ENCODE measurements at places on chromosomes 7 and 10.

GRCh38 chr7:51366930-51367613 lies 50.5 kb upstream of the COBL start:
- no peak for DNase-seq

DNA sequence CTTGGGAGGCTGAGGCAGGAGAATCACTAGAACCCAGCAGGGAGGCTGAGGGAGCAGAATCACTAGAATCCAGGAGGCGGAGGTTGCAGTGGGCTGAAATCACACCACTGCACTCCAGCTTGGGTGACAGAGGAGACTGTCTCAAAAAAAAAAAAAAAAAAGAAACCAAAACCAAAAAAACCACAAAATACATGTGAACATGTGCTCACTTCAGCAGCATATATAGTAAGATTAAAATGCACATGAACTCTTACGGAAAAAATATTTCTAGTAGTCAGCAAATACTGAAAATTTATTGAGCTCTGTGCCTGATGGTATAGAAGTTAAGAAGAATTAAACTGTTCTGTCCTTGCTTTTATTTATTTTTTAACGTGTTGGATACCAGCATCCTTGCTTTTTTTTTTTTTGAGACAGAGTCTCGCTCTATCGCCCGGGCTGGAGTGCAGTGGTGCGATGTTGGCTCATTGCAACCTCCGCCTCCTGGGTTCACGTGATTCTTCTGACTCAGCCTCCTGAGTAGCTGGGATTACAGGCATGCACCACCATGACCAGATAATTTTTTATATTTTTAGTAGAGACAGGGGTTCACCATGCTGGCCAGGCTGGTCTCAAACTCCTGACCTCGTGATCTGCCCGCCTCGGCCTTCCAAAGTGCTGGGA lies 9.6 kb upstream of the ZNF487 start:
- no peak for DNase-seq

- DNase-seq, result peak; percentile 61
These were observed 7.5 kb upstream of the EBF3 start for GRCh38 chr10:129971381-129972144.

GRCh38 chr7:48876087-48876486 lies 48.3 kb upstream of the CDC14C start:
- no peak for DNase-seq

GRCh38 chr10:46233181-46233580 lies 53.6 kb upstream of the ANTXRL start:
- DNase-seq, result peak; percentile 1

DNA sequence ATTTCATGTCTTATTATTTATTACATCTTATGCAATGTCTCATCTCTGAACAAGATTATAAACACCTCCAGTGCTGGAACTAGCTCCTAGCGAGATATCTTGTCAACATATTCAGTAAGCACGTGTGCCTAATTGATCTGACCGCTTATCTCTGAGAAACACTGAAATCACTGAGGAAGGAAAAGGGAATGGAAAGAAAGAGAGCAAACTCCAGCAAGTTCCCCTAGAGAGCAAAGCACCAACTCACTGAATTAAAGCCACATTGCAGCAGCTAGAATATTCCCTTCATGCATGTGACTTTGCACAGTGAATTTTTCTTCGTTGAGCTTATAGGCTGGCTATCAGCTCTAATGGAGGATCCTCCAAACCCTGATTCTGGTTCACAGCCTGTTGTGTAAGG lies 177.1 kb upstream of the FRMD4A start:
- DNase-seq, result no peak

DNA sequence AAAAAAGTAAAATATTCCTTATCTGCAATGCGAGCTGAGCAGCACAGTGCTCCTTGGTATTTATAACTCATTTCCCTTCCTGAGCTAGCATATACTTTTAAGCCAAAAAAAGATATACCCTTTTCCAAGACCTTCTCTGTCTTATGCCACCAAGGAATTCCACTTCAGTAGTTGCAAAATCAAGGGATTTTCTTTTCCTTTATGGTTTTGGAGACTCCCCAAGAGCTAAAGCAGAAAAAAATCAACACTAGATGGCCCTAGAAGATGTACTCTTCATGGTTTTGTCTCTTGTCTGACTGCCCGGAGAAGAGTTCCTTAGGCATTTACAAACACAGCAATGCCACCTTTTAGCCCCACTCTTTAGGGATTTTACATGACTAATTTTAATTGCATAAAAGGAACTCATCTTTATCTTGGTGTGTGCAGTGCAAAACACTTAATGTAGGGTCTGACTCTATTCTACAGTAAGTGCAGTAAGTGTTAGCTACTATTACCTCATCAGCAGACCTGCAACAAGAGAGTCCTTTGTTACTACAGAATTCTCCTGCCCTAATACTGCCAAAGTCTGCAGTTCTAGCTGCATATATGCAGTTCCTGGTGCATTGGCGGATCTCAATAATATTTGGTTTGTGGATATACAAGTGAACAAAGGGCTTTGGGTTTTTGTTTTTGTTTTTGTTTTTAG lies 443.3 kb downstream of the GFRA1 start:
- no peak for DNase-seq

GRCh38 chr10:86586516-86586915 lies 64.9 kb upstream of the WAPL start:
- no peak for DNase-seq

GRCh38 chr7:138077809-138078208 lies 1.6 kb downstream of the AKR1D1 start:
- DNase-seq, result no peak

- DNase-seq, result peak; percentile 41
These were observed 37.0 kb downstream of the RPA3 start for GRCh38 chr7:7681191-7681935.

GRCh38 chr7:29255906-29256692 lies 61.5 kb downstream of the CHN2 start:
- DNase-seq, result no peak

- DNase-seq, result no peak
These were observed 119.7 kb upstream of the FAM3C start for GRCh38 chr7:121515630-121516401.

DNA sequence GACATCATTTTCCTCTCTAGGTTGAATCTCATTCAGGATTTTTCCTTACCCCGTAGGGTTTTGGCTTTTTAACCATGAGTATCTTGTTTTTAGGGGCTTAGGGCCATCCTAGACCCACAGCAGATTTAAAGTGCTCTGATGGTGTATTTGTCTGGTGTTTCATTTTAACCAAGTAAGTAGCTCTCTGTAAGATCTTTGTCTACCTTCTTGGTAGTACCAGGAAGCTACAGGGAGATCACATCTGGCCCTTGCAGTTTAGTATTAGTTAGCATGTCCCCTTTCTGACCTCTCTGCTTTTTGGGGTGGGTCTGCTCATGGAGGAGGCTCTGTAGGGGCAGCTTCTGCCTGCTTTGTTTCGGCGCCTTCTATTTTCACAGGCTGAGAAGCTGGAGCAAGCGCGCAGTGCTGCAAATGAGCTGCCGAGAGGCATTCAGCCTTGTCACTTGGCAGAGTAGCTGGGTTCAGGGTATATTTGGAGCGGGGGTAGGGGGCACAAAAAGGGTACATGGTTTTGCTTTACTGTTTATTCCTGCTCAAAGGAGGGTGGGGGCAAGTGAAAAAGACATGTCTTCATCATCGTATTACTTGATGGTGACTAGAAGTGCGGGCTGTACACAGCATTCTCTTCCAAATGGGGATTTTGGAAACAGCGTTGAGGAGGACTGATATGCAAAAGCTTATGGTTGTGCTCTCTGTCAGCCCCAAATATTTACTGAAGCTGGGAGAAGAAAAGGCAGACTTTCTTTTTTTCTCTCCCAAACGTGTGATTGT lies 146.3 kb downstream of the CELF2 start:
- no peak for DNase-seq

DNA sequence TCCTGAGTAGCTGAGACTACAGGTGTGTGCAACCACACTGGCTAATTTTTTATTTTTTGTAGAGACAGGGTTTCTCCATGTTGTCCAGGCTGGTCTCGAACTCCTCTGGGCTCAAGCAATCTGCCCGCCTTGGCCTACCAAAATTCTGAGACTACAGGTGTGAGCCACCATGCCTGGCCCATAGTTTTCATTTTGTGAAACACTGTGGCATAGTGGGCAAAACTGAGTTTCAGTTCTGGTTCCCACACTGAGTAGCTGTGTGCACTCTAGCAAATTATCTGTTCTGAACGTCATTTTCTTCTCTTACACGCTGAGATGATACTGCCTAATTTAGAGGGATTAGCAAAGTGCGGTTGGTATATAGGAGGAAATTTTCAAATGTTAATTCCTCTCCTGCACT lies 13.5 kb downstream of the ATP5MK start:
- DNase-seq, result no peak

DNA sequence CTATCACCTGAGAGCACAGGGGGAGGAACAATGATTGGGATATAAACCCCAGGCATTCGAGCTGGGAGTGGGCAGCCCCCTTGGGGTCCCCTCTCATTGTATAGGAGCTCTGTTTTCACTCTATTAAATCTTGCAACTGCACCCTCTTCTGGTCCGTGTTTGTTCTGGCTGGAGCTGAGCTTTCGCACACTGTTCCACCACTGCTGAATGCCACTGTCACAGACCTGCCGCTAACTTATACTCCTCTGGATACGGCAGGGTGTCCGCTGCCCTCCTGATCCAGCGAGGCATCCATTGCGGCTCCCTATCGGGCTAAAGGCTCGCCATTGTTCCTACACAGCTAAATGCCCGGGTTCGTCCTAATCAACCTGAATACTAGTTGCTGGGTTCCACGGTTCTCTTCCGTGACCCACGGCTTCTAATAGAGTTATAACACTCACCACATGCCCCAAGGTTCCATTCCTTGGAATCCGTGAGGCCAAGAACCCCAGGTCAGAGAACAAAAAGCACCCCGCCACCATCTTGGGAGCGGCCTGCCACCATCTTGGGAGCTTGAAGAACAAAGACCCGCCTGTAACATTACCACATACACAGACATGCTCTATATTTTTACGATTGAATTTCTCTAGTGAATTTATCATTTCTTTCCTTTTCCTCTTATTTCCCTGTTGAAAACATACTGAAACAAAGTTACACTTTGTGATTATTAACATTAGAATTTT lies 9.0 kb downstream of the ZWINT start:
- DNase-seq, result no peak

DNA sequence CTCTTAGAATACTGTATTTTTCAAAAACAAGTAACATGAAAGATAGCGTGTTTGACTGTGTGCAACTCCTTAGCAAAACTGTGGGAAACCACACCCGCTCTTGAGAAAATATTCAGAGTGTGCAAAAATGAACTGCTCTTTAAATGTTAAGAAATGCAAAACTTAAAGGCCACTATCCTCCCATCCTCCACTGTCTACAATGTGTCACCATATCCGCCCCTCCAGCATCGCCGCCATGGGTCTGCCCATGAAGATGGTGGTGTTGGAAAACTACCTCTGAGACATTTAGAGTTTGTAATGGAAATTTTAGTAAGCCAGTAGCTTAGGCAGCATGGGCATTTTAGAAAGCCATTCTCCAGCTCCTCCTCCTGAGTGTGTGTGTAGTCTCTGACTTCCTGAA lies 20.1 kb upstream of the NMT2 start:
- DNase-seq, result peak; percentile 61

- DNase-seq, result no peak
These were observed at the start of gene WIPF3 for GRCh38 chr7:29806208-29806994. Gene WIPF3, plus strand, starts transcription at chr7:29806508. Its CDS starts 28,217 bp downstream, at chr7:29834725.

DNA sequence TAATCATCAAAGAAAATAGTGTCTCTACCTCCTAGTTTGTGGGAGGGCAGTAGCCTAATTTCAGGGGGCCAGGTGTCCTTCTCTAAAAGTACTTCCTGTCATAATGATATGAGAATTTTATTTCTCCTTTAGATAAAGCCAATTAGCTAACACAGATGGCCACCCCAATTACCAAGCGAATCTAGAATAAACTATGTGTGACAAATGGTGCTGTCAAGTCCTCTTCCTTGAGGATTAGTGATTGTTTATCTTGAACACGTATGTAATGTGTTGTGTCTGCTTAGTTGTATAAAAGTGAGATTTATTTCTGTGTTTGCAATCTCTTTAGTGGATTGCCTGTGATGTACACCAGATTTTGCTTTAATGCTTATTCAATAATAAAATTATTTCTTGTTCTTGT lies 1120.0 kb downstream of the SORCS1 start:
- DNase-seq, result no peak

- DNase-seq, result no peak
These were observed 61.7 kb upstream of the CREB5 start for GRCh38 chr7:28350662-28351061.

DNA sequence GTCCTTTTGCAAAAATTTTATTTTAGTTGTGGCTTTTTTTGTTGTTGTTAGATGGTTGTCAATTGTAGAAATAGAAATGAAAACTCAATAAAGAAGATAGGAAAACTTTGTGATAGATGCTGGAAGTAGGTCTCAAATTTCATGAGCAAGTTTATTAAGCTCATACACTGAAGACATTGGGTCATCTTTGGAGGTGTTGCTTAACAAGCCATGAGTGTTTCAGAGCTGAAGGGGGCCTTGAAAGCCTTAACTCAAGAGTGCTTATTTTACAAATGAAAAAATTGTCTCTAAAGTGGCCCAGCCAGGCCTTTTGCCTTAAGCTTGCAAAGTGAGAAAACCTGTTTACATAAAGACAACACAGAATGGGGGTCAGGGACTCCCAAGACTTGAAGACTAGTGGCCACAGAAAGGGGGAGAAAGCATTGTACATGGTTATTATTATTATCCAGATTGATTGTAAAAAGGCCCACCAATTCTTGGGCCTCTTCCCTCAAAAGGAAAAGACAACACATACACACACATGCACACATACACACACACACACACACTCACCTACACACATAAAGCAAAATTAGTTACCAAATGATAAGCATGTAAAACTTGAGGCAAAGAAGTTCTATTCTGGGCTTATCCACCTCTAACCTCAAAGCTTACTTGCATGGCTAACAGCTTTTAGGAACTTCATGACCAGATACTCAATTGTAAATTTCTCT lies 49.7 kb upstream of the GLCCI1 start:
- DNase-seq, result no peak

DNA sequence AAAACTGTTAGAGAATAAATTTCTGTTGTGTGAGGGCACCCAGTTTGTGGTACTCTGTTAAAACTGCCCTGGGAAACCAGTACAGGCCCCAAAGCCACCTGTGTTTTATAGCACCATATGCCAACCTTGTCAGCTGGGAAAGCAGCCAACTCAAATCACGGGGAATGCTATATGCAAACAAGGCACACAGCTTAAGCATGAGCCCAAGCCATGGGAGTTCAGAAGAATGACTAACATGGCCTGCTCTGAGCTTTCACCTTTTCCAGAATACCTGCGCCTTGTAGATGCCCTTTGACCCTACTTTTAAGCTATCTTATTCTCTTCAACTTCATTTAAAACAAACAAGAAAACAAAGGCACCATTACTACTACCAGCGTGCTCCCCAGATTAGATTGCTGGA lies 5.5 kb upstream of the SLC25A13 start:
- no peak for DNase-seq

DNA sequence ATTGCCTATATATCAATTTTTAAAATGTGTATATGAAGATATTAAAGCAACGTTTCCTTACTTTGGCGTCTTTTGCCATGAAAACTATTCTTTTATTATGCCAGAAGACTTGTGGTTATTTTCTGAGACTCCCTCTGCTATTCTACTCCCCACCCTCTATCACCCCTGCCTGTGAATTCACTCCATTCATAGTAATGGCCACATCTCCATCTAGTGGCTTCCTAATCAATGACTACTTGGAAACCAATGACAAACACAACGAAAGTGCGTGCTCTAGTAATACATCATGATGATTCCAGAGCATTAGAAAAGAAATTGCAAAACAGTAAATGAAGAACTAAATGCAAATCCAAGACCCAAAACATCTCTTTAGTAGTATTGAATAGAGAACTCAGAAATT lies 186.7 kb upstream of the HGF start:
- no peak for DNase-seq

All from activated naive CD8-positive, alpha-beta T cell treated with anti-CD3 and anti-CD28 coated beads, Interleukin-2, amount 50 U/mL, for 24 hours (primary cell).